NCI-H1930 (cell line): ENCODE measurements at places on chromosomes 2 and 18.

GRCh38 chr18:54223568-54224241 is 764 bp downstream of the MBD2 start:
- DNase-seq, result peak; percentile 15

DNA sequence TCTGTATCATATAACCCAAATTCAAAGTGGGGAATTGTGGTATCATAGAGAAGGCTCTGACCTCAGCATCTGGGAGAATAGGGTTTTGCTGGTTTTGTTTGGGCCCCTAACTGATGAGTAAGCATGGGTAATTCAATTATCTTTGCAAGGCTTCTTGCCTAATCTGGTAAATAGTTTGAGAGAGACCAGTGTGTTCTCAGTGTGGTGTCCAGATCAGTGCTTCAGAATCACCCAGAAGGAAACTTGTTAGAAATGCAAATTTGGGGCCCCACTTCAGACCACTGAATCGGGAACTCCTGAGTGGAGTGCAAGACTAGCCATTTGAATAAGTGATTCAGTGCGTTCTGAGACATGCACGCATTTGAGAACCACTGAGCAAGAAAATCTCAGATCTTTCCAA is 282.7 kb downstream of the EPHA4 start:
- no peak for DNase-seq

- DNase-seq, result no peak
These were observed 47.6 kb downstream of the COBLL1 start for GRCh38 chr2:164794016-164794415.

- peak; percentile 32 for DNase-seq
These were observed 2.4 kb upstream of the SP9 start for GRCh38 chr2:174332217-174332963.

- DNase-seq, result no peak
These were observed 621.8 kb downstream of the LRP1B start for GRCh38 chr2:141508806-141509595.

- DNase-seq, result no peak
These were observed 158.4 kb downstream of the SP3 start for GRCh38 chr2:173806761-173807160.

DNA sequence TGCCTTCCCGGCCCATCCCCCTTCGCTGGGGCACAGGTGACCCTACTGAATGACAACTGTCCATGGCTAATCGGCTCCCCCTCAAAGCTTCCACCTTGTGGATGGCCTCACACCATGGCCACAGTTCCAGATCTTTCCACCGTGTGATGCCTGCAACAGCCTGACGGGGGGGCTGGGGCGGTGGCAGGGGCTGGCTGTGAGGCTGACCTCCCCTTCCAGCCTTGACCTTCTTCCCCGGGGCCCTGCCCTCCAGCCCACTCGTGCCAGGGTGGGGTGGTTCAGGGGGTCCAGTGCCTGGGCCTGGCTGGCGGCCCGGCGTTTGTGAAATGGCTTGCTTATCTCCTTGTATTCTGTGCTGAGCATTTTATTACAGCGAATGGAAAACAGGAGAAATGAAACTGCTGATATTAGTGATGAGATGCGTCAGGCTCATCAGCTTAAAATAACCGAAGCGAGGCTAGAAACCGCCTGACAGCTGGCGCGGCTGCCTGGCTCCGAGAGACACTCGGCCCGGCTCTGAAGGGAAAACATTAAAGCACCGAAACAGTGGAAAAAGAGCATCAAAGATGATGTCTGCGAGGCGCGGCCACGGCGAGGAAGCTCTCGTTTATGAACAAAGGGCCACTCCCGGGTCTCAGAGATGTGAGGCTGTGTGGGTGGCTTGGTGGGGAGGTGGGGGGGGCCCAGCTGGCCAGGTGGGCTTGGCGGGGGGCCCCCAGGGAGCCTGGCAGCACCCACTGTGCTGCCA is 916 bp upstream of the PDCD1 start:
- DNase-seq, result no peak

GRCh38 chr2:218036371-218036770 is 32.7 kb upstream of the RUFY4 start:
- DNase-seq, result no peak

GRCh38 chr2:148814860-148815419 is 60.1 kb upstream of the KIF5C start:
- no peak for DNase-seq

- DNase-seq, result no peak
These were observed 21.4 kb downstream of the HJURP start for GRCh38 chr2:233832869-233833311.

GRCh38 chr2:109284826-109285225 is 155.8 kb downstream of the SH3RF3 start:
- DNase-seq, result no peak

GRCh38 chr18:33729556-33729955 is 151.5 kb downstream of the ASXL3 start:
- DNase-seq, result no peak

GRCh38 chr2:98253461-98254070 is 92.7 kb upstream of the CNGA3 start:
- no peak for DNase-seq

GRCh38 chr2:104685591-104685990 is 168.3 kb upstream of the POU3F3 start:
- no peak for DNase-seq

- DNase-seq, result no peak
These were observed 26.8 kb upstream of the SPATA3 start for GRCh38 chr2:230968921-230969658.

GRCh38 chr18:28485918-28486317 is 309.0 kb upstream of the CDH2 start:
- no peak for DNase-seq

GRCh38 chr2:133586978-133587377 is 18.7 kb upstream of the NCKAP5 start:
- no peak for DNase-seq
